RWPE1 (cell line): ENCODE measurements at places on chromosomes 2 and 18.

GRCh38 chr2:54577944-54578647 is 122.0 kb downstream of the SPTBN1 start:
- DNase-seq: no peak

- DNase-seq: no peak
Observed at GRCh38 chr2:177270531-177270930, 6.0 kb upstream of the NFE2L2 start.

GRCh38 chr2:171509945-171510731 is 12.1 kb upstream of the CYBRD1 start:
- DNase-seq: no peak

DNA sequence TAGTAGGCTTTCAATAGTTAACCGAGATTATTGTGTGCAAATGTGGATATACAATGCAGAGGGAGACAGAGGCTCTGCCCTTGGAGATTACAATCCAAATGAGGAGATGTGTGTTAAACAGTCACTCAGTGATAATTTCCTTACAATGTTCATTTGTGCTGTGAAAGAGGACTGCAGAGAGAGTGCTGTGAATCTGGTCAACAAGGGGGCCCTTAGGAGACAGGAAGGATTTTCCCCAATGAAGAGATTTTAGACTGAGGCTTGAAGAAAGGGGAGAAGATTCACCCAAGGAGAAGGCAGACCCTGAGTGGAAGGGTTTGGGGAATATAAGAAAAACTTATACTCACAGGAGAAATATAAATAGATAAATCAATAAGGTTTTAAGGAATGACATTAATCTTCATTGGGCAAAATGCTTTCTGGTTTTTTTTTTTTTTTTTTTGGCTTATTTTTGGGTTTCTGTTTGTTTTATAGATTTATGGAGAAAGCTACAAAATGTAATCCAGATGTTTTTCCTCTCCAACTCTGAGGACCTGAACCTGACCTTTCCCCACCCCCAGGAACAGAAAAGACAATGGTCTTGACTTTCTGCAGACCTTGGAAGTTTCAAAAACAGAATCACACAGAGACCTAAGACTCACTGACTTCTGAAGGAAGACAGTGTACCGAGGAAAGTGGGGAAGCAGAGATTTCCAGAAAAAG is 151.3 kb upstream of the SERPINE2 start:
- DNase-seq: no peak

GRCh38 chr2:153509133-153509532 is 30.6 kb upstream of the RPRM start:
- no peak for DNase-seq
